Glutamatergic neuron (in vitro differentiated cells): ENCODE measurements at places on chromosomes 2 and 18.
A peak's percentile ranks its signal among the peaks of the same experiment; 100 is the strongest.

DNA sequence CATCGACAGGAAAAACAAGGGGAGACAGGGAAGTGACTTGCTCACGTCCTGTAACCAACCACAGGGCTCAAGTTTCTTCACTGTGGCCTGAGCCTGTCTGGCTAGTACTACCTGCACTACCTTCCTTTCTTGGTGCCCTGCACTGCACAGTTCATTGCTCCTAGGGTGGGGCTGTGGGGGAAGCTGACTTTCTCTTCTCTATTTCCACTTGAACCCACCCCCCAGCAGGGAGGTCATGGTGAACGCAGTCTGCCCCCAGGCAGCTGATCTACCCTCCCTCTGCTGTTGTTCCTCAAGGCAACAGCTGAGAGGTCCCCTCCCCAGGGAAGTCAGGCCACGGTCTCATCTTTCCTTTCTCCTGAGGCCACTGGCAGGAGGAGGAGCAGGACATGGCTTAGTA, 532.1 kb downstream of the SOX11 start:
- peak; percentile 53 for DNase-seq
- H3K36me3 ChIP-seq, result peaks cover 6% of the 10 kb centered on the region
- H3K27ac ChIP-seq, result peak overlapping the region; percentile 0
- H3K27me3 ChIP-seq, result peaks cover 2% of the 10 kb centered on the region
- no peak overlapping the region for H3K4me3 ChIP-seq

- peak overlapping the region; percentile 88 for H3K27ac ChIP-seq
- H3K4me3 ChIP-seq, result peak overlapping the region; percentile 32
- DNase-seq, result no peak
- H3K4me1 ChIP-seq, result peaks cover 18% of the 10 kb centered on the region
These were observed 47.5 kb upstream of the ASB1 start for GRCh38 chr2:238379096-238379810.

- no peak overlapping the region for H3K4me3 ChIP-seq
- H3K36me3 ChIP-seq, result no peaks in the 10 kb centered on the region
- no peaks in the 10 kb centered on the region for H3K4me1 ChIP-seq
- H3K27me3 ChIP-seq, result peaks cover under 1% of the 10 kb centered on the region
- no peak overlapping the region for H3K27ac ChIP-seq
These were observed 38.2 kb downstream of the GPD2 start for GRCh38 chr2:156474401-156474800.

DNA sequence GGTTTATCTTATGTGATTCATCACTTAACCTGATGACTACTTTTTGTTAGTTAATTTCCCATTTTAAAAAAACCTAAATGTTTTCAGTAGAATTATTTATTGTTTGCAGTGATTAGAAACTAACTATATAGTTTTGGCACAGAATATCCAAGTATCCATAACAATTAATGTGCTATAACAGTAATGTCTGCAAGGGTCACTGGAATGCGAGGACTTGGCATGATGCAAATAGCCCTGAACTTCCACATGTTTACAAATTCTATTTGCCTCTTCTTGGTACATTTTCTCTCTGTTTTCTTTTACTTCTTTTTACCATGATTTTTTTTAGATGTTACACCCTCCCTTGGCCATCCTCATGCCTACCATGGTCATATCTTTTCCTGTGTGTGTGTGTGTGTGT, 49.3 kb upstream of the GALNT3 start:
- H3K27me3 ChIP-seq, result no peaks in the 10 kb centered on the region
- no peak for DNase-seq
- no peaks in the 10 kb centered on the region for H3K36me3 ChIP-seq

GRCh38 chr18:46073474-46074331, 1.6 kb upstream of the PSTPIP2 start:
- H3K4me3 ChIP-seq, result no peak overlapping the region
- H3K27me3 ChIP-seq, result peaks cover 2% of the 10 kb centered on the region
- H3K4me1 ChIP-seq, result no peaks in the 10 kb centered on the region
- no peaks in the 10 kb centered on the region for H3K36me3 ChIP-seq
